Astrocyte (in vitro differentiated cells and primary cell): ENCODE measurements at places on chromosomes 2 and 18.

GRCh38 chr2:185640588-185640987 is 98.0 kb upstream of the FSIP2 start:
- DNase-seq, result no peak

GRCh38 chr2:106956879-106957278 is 70.9 kb upstream of the ST6GAL2 start:
- peak; percentile 92 for DNase-seq

- DNase-seq, result no peak
These were observed 2.3 kb downstream of the RAB11FIP5 start for GRCh38 chr2:73110168-73111072.

DNA sequence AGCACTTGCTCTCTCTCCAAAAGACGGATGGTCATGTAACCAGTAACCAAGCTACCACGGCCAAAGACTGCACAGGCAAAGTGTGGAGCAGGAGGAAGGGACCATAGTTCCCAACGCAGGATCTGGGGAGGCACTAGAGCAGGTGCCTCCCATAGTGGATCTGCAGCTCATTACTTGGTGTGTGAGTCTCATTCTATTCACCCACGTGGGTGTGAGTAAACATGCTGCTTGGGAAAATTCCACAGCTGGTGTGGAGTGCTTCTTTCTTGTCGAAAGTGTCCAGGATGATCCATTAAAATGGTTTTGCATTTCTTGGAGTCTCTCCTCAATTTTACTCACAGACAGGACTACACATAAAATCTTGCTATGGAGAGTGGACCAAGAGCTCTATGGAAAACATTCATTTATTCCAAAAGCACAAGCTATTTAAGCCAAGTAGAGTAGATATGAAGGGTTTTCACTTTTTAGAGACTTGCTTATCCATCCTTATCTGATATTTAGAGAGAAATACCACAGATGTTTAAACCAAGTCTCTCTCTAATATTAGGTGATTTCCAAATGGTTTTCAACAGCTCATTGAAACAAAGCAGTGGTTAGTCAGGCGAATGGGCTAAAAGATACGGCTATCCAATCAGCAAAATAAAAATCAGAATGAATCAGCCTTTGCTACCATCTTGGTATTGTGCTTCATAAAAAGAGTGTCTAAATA is 104.3 kb upstream of the CCDC195 start:
- peak; percentile 36 for DNase-seq

DNA sequence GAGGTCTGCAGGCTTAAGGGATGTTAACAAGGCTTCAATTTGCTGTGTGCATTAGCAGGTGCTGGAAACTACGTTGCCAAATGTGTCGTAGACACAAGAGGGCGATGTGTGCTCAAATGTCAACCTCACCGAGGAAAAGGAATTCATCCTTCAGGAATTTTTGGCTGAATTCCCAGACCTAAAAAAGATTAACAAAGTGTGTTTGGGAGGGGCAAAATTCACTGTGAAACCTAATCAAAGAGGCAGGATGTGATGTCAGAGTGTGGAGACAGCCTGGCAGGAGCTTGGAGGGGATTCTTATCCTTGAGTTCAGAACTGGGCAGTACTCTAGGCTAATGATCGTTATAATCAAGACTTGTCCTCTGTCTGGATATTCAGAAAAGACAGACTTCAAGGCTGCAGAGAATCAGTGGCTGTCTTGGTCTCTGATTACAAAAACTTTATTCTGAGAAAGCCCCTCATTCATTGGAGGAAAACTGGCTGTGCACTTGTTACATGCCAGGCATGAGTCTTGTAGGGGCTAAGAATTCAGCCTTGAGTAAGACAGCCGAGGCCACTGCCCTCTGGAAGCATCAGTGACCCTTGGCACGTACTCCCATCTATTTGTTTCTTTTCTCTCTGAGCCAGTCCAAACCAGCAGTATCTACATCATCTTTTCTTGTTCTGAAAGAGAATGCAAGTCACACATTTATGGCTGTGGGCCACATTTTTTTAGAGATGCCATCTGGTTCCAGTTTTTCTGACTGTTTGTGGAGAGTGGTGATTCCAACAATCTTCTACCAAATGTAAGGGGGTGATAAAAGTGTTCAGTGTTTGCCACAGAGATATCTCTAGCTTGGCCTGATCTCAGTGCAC is 18.7 kb upstream of the SCYGR1 start:
- peak; percentile 96 for DNase-seq

- no peak for DNase-seq
These were observed 109.3 kb downstream of the MBP start for GRCh38 chr18:77023102-77023782.

DNA sequence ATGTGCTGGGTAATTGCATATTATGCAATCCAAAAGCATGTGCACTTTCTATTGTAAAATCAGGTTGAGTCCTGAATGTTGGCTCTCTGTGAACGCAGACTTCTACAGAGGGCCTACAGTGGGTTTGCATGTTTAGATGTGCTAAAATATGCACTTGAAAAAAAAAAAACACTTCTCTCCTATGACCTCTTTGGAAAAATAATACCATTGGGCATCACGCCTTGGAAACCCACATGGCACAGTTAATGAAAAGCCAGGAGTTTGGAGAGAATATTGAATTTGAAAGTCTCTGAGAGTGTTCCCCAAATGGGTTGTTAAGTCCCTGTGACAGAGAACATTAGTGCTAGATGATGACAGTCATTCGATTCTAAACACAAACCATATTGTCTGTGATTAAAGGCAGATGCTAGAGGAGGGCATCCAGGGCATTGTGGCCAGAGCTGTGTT is 710.4 kb upstream of the PIK3C3 start:
- no peak for DNase-seq

GRCh38 chr18:52570975-52571374 is 231.0 kb downstream of the DCC start:
- peak; percentile 18 for DNase-seq

GRCh38 chr2:176554101-176555048 is 285.1 kb downstream of the MTX2 start:
- peak; percentile 52 for DNase-seq

GRCh38 chr2:212912445-212913103 is 238.8 kb downstream of the IKZF2 start:
- DNase-seq, result peak; percentile 51

GRCh38 chr2:53331667-53332066 is 435.9 kb upstream of the CHAC2 start:
- no peak for DNase-seq

DNA sequence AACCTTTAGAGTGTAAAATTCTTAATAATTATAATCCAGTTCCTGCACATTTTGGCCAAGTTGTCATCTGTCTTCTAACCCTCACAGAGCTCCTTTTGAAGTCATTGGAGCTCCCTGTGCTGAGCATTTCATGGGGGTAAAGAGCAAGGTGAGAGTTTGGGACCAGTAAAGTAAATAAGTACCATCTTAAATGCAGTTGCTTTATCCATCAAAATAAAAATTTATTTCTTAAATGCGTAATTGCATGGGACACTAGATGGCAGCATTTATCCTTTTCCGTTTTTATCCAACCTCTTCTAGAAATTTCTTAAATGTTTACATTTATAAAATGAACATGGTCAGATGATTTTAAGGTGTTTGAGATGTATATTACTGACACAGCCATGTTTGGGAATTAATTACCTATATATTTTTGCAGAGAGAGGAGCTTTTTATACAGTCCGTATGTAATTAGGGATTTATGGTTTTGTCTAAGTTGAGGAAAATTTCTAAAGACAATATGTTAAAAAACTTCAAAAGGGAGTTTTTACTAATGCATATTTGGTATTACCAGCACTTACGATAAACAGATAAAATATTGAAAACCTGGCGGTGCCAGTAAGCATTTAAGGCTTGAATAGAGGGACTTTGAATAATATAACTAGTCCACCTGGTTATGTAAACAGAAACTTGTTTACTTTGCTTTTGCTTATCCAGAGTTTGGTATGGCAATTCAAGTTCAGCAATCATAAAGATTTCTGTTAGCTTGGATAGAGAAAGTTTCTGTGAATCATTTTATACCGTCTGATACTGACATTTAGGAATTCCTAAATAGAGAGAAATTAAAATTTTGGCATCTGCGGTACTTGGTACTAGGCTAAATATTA is 54.5 kb downstream of the ACSL3 start:
- DNase-seq, result no peak

DNA sequence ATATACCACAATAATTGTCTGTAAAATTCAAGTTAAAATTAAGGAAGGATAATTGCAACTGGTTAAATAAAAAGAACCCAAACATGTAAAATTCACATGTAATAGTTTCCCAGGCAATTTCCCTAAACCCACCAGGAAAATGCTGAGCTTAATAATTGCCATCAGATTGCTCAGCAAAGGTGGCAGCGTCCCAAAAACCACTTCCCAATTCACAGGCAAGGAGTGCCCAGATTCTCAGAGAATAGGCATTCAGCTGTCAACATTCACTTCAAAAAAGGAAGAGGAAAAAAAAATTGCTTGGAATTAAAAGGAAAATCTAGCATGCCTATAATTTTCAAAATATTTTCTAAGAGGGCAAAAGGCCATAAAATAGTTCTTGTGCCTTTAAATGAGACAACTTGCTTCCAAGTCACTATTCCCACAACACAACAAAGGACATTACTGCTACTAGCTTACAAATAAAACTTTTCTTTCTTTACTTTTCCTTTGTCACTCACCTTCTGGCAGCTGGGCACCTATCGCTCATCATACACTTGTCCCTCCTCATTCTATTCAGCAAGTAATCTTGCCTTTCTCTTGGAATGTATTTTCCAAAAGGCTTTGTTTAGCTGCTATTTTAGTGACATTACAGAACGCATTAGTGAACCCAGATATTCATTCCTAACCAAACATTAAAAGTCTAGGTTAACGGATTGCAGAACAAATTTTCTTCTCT is 15.2 kb downstream of the SRBD1 start:
- peak; percentile 78 for DNase-seq

- DNase-seq, result no peak
These were observed 196.1 kb downstream of the FAM210A start for GRCh38 chr18:13530033-13530878.

- DNase-seq, result peak; percentile 25
These were observed 105.5 kb downstream of the NOL10 start for GRCh38 chr2:10584242-10584753.

GRCh38 chr2:118613737-118614136 is 233.7 kb downstream of the EN1 start:
- no peak for DNase-seq

DNA sequence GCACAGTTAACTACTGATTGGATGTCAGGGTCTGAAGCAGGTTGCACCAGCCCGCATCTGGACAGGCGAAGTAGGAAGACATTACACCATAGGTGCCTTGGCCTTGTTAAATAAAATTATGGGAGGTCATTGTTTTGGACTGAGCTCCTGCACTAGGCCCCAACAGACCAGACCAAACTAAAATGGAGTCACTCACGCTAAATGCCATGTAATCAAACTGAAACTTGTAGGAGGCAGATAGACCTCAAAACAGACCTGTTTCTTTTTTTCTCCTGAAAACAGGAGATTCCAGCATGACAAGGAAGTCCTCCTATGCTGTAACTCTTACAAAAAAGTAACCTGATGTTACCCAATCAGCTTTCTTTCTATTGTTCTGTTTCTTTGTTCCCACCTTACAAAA is 15.5 kb upstream of the NFU1 start:
- DNase-seq, result no peak

GRCh38 chr2:108858894-108859293 is 72.3 kb downstream of the CCDC138 start:
- DNase-seq, result peak; percentile 46

- peak; percentile 6 for DNase-seq
These were observed 156.8 kb upstream of the UNC80 start for GRCh38 chr2:209614690-209615369.

- DNase-seq, result no peak
These were observed 108.6 kb downstream of the CERS6 start for GRCh38 chr2:168564641-168565040.

- DNase-seq, result no peak
These were observed 69.0 kb downstream of the POLR1A start for GRCh38 chr2:86036669-86037138.

DNA sequence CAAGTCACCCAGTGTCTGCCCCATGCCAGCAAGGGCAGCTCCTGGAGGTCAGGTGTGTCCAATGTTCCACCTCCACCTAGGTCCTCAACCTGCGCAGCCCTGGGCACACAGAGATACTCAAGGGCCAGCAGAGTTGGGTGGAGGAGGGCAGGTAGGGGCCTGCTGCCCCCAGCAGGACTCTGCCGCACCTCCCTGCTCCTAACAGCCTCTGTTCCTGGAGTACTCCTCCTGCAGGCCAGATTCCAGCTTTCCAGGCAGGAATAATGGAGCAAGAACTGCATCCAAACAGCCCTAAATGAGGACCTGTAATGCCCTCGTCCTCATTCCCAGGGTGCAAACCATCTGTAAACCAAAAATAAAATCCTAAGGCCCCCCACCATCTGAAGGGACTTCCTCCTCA is 44.4 kb upstream of the ACAA2 start:
- DNase-seq, result no peak

GRCh38 chr2:57698935-57699449 is 347.6 kb upstream of the VRK2 start:
- DNase-seq, result no peak

DNA sequence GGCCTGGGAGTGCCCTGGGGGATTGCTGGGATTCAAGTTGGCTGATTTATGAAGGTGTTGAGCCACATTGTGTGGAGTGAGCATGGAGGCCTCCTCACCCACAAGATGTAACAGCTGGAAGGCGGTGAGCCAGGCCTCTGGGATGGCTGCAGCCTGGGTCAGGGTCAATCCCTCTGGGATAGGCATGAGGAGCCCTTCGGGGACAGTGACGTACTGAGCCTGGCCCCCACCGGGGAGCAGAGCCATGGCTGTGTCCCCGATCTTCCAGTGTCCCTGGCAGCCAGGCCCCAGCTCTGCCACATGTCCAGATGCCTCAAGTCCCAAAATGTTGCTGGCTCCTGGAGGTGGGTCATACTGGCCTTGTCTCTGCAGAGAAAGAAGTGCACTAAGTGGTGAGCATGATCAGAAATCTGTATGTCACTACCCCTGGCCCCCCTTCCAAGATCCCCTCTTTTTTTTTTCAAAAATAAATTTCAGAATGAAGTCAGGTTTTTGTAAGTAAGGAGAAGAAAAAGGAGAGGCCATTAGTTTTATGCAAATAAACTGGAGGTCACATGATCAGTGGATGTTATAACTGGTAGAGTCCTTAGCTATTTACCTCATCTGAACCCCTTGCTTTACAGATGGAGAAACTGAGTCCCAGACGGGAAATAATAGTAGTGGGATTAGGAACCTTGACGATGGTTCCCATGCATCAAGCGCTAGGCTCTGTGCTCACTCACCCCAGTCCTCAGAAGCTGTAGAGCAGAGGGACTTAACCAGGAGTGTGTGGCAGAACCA is 1.7 kb downstream of the TP53I3 start:
- DNase-seq, result no peak

GRCh38 chr2:72915907-72916742 is 1.2 kb upstream of the EMX1 start:
- DNase-seq, result no peak

DNA sequence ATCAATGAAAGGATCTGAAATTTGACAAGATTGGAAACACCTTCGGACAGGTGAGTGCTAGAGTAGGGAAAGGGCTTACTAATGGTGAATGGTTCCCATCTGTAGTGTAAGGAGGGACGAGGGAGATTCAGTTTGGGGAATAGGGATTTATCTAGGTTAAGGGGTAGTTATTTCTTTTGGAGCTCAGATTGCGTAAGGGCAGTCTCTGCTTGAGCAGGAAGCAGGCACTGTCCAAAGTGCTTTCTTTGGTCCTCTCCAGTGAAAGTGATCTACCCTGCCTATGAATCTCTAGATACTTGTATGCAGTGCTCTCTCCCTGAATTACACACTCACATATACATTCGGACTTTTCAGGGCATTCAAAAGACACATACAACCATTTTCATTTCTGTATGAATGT is 272.9 kb upstream of the FIGN start:
- DNase-seq, result no peak
